ENCODE measurements at places on chromosomes 1 and 21.

GRCh38 chr1:72636631-72637030 is 354.3 kb upstream of the NEGR1 start:
- no peak for DNase-seq

DNA sequence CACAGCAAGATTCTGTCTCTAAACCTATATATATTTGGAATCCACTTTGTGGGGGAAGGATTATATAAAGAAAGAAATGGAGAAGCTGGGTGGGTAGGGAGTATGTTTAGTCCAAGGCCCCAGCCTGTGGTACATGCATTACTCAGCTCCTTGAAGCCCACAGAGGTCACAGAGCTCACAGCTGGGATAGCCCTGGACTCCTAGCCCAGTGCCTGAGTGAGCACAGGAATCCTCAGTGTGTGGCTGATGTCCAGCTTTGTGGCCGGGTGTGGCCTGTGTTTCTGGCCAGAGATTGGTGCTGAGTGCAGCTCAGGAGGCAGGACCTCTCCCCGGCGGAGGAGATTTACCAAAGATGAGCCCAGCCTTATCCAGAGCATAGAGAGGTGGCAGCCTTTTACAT is 7.6 kb downstream of the CAPN9 start:
- no peak for DNase-seq

GRCh38 chr1:199546323-199546722 is 481.2 kb upstream of the NR5A2 start:
- no peak for DNase-seq

- no peak for DNase-seq
These were observed 60.1 kb upstream of the PTGS2 start for GRCh38 chr1:186740324-186740723.

- DNase-seq = no peak
These were observed 2.5 kb downstream of the WLS start for GRCh38 chr1:68229650-68230483.

- no peak for DNase-seq
These were observed 20.3 kb upstream of the KAZN start for GRCh38 chr1:14578156-14578555.

- DNase-seq = no peak
These were observed 21.4 kb downstream of the SLC16A1 start for GRCh38 chr1:112934577-112934976.

GRCh38 chr1:47113178-47113577 is 24.1 kb upstream of the CYP4A22 start:
- no peak for DNase-seq

DNA sequence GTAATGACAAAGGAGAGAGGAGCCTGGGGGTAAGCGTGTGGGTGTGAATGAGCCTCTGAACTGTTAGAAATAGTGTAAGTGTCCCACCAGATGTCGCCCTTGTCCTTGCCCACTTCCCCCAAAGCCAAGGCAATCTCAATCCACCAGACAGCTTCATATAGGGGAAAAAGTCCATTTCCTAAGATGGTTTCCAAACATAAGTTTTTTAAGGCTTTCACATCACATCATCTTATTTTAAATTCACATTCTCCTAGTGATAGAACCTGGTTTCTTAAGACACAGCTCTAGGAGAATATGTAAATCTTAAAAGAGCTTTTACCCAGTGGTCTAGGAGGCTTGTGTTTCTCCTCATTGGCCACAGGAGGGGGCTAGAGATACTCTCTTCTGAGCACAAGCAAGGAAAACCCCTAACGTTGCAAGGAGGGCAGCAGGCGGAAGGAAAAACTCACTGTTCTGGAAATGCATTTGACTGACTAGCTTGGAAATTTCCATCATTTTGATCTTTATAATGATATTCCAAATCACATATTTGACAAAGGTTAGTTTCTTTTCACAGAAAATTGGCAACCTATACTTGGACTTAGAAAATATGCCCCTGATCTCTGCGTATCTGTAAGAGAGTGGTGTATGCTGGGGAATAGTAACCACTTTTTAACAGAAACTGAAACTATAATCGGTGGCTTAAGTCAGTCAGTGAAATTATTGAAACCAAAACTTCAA is 51.9 kb upstream of the LPAR3 start:
- peak; percentile 75 for DNase-seq

DNA sequence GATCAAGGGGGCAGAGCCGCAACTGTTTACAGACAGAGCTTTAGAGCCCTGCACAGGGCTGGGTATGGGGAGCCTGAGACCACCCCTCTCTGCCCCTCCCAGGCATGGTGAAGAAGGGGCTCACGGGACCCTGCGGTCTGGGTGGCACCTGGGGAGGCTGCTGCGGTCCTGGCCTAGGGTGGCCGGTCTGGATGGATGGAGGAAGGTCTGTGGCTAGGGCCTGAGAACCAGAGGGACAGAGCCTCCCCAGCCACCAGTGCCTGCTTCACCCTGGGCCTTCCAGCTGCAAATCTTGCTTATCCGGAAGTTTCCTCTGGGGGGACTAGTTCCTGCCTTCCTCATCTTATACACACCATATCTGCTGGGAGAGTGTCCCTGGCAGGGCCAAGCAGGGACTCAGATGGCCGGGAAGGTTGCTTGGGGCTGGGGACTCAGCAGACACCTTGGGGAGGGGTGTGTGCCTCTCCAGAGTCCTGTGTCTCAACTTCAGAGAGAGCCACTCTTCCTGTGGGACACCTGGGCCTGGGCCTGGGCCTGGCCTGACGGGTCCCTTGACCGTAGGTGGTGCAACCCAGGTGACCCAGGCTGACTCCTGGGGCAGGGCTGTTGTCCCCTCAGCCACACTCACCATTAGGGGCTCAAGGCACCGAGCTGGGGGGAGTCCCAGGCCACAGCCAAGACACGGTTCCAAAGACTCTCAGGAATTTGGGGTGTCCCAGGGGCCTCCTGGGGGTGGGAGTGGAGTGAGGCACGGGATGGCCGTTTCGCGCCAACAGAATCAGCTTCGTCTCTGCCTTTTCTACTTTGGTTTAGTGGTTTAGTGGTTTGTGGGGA is 52.0 kb upstream of the ACTRT2 start:
- no peak for DNase-seq

- no peak for DNase-seq
These were observed 40.3 kb downstream of the CFHR5 start for GRCh38 chr1:197017558-197018146.

DNA sequence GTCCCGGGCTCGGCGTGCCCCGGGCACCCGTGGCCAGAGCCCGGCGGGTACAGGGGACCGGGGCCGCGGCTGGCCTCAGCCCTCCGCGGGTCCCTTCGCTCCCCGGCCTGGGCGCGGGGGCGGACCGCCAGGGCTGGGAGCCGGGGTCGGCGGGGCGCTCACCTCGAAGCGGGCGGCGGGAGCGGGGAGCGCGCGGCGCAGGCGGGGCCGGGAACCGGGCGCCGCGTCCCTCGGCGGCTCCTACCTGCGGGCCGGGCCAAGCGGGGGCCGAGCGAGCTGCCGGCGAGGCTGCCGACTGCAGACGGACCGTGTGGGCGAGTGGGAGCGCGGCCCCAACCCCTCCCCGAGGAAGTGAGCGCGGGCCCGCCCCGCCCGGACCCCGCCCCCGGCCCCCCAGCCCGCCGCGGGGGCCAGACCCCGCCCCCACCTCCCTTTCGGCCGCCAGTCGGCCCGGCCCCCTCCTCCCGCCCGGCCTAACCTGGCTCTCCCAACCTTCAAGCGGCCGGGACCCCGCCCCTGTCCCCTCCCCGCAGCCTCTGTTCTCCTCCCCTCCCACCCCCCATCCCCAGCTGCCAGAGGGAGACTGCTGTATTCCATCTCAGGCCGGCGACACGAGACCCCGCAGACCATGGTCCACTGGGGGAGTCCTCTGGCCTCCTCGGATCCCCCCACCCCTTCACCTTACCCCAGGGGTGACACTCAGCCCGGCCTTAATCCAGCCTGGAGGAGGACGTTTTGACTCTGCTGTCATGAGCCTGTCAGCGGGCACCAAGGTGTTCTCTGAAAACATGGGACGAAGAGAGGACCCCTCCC is at the start of gene FHL3:
Gene FHL3 (minus strand): TSS at position 320 of the 813 bp plus-strand sequence. CDS start 6,102 bp downstream, outside the sequence.
- no peak for DNase-seq

DNA sequence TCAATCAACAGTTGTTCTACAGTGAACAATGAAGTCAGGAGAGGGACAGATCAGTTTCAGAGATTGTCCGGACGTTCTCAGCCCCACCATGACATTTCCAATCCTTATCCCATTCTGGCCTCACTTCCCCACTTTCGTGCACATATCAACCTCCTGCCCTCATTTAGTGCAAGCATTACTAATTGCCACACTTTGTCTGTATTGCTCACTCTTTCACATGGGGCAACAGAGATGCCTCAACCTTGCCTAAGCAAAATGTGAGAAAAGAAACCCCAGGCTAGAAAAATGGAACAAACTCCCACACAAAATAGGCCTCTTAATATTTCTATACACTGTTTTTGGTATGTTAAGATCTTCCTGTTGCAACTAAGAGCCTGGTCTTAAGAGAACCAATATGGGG is 8.9 kb upstream of the RGS1 start:
- no peak for DNase-seq

GRCh38 chr1:11279630-11280029 is 6.6 kb downstream of the UBIAD1 start:
- DNase-seq = no peak

GRCh38 chr1:110227774-110228173 is 17.7 kb downstream of the KCNC4 start:
- no peak for DNase-seq

GRCh38 chr1:198295225-198295624 is 138.4 kb downstream of the NEK7 start:
- no peak for DNase-seq

DNA sequence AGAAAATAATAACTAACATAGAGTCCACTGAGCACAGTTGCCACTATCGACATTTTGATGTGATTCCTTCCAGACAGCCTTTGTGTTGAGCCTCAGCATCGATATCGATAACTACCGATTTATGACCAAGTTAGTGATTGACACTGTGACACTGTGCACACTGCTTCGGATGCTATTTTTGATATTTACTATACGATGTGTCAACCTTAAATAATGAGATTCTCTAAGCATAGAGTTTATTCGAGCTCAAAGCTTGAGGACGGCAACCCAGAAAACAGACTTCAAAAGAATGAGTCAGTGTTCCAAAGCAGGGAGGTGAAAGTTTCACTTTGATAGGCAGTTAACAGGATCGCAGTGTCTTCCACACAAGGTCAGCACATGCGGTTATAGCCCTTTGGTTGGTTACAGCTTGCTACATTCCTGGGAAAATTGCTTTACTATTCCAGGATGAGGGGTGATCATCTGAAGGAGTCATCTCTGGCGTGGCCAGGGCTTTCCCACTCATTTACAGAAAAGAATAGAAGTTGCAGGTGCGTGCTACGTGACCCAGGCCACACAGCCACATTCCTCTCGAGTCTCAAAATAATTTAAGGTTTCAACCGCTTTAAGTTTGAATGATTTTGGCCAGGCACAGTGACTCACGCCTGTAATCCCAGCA is 53.6 kb upstream of the EFHD2 start:
- no peak for DNase-seq

DNA sequence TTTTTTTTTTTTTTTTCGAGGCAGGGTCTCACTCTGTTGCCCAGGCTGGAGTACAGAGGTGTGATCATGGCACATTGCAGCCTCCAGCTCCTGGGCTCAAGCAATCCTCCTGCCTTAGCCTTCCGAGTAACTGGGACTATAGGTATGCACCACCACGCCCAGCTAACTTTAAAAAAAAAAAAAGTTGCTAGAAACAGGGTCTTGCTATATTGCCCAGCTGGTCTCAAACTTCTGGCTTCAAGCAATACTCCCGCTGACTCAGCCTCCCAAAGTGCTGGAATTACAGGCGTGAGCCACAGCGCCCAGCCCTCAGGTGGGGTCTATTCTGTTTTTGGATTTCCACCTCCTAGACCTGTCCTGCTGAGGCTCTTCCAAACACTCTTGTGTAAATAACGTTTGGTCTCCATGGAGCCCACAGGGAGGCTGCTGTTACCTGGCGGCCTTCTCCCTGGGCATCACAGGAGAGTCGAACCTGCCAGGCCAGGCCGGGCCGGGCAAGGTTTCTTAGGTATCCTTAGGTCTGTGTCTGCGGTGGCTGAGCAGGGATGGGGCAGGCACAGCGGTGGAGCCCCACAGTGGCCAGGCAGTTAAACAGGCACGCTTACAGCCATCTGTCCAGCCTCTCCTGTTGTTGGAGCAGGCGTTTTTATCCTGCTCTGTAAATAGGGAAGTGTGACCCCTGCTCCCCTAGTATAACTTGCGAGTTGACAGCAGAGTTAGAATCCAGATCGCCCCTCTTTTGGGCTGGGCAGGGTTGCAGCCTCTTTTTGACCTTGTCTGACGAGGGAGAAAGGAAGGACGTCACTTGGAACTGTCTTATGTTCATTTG is 18.8 kb downstream of the PLEKHM2 start:
- no peak for DNase-seq

- DNase-seq = peak; percentile 88
These were observed at the start of gene BTF3L4 for GRCh38 chr1:52056163-52056936. Gene BTF3L4 (plus strand): TSS chr1:52056295. CDS start chr1:52059848, 3,553 bp downstream.

DNA sequence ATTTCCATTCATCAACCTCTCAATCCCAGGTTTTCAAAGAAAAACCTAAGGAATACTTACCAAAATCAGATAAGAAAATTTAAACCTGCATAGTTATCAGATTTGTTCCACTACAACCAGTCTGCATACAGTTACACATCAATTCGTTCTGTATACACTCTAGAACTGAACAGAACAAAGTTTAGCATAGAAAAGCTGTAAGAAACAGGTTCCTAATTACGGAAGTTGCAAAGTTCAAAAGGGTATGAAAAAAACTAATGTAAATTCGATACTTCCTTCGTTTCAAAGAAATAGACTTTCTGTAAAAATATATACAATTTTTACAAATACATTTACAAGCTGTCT is 3.1 kb downstream of the MCL1 start:
- DNase-seq = no peak

GRCh38 chr1:160400646-160401486 is 502 bp downstream of the VANGL2 start:
- no peak for DNase-seq

- no peak for DNase-seq
These were observed 62.8 kb downstream of the NGF start for GRCh38 chr1:115275216-115275615.

DNA sequence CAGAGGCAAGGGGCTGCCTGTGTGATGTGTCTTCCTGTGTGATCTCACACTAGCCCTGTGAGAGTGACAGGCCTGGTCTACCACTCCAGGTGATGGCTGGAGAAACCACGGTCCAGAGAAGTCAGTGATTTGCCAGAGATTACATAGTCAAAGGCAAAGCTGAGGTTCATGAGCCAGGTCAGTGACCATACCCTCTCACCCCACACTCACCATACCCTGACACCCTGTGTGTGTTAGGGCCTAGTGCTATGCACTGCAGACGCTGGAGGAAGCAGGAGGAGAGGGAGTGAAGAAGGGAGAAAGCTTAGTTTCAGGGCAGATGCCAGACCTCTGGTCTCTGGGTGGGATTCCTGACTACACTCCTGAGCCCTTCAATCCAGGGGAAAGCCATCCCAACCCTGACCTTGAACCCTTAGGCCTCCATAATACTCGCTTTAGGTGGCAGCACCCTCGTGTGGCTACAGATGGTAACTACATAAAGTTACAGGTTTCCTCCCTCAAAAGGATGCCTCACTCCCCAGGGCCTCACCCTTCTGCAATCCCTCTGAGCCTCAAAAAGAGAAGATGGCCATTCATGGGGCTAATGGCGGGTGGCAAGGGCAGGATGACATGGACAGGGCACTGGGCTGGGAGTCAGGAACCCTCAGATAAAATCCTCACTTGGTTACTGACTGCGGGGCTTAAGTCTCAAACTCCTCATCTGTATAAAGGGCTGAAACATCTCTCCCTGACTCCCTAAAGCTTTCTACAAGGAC is 20.8 kb upstream of the SDC3 start:
- no peak for DNase-seq

- no peak for DNase-seq
These were observed 6.2 kb upstream of the KCNK2 start for GRCh38 chr1:215076322-215076721.

- DNase-seq = no peak
These were observed 94.4 kb downstream of the RASAL2 start for GRCh38 chr1:178188306-178188705.
